ENCODE measurements at places on chromosomes 16 and 17.

GRCh38 chr17:81165246-81166032 lies at the start of gene PVALEF:
Gene PVALEF (plus strand): TSS chr17:81165507. CDS start chr17:81181227, 15,720 bp downstream.
- no peak for DNase-seq

GRCh38 chr17:31680126-31680525 lies 178.9 kb downstream of the COPRS start:
- no peak for DNase-seq

DNA sequence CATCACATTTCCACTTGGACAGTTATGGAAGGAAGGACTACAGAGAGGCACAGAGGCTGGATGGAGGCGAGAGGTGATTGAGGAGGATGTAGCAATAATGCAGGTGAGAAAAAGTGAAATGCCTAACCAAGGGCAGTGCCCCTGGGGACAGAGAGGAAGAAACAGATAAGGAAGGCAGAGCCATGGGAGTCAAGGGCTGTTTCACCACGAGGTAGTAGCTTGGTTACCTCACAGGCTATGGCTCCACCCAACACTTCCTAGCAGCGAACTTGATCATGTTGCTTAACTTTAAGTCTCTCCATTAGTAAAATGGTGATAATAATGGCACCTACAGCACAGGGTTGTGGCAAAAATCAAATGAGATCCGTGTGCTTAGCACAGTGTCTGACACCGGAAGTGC lies 83.9 kb downstream of the YPEL2 start:
- no peak for DNase-seq

- no peak for DNase-seq
Observed at GRCh38 chr17:82865774-82866395, 26.1 kb upstream of the ZNF750 start.

- DNase-seq, result peak; percentile 82
Observed at GRCh38 chr17:29140051-29140621, 40.1 kb downstream of the MYO18A start.

DNA sequence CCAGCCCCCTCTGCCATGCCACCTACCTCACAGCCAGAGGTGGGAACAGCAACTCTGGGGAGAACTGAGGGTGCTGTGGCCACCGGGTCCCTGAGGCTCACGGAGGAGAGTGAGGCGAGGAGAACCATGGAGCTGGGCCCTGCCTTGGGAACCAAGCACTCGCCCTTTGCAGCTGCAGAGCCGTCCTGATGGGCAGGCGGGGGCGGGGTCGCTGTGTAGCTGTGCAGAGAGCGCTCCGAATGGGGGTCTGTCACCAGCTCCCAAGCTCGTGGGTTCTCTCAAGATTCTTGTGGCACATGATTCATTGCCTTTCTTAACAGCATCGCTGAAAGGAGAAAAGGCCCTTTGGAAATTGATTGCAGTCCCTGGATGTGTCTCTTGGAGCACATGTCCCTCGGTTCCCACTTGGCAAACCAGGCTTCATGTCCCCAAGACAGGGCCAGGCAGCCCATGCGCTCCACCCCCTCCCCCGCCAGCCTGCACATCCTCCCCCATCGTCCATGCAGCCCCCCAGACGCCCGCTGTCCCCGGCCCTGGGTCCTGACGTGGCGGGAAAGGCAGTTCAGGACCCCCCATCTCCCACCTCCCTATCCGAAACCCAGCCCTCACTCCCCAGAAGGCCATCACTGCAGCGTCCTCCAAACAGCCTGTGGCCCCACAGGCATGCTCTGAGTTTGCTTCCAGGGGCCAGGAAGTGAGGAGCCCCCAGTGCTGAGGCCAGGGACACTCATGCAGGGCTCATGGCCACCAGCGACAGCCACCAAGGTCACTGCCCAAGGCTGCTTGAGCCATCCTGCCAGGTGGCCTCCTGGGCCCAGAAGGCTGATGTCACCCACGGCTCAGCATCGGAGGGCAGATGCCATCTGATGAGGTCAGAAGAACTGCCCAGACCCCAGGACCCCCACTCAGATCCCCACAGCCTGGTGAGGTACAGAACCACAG lies 20.6 kb upstream of the CHMP6 start:
- DNase-seq, result no peak

DNA sequence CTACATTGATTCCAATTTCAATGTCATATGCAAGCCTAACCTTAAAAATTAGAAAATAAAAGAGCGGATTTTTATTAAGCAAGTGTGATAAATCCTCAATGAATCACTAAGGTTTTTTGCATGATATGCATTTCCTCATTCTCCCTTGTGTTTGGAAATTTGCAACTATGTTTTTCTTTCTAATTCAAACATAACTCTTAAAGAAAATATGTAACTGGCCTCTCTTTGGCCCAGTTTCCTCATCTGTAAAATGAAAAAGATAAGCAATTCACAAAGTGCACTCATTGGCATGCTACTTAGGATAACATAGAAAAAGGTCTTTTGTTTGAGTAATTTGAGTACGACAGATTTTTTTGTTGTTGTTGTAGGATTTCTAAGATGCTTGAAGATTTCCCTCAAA lies 295.5 kb downstream of the CDH11 start:
- no peak for DNase-seq

DNA sequence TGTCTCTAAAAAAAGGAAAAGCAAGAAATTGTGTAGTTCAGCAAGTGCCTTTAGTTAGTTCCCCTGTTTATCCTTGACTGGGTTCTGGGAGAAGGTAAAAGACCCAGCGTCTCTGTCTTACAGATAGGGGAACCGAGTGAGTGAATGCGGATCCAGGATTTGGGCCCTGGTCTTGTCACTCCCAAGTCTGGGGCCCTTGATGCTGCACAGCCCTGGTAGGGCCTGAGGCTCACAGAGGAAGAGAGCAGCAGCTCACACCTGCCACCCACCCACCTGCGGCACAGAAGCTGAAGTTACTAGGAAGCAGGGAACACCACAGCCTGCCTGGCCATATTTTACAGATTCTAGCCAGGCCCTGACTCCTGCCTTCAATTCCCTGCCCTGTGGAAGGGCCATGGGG lies 22.2 kb downstream of the LASP1 start:
- DNase-seq, result no peak

GRCh38 chr17:4837471-4838308 lies 4.5 kb downstream of the MINK1 start:
- DNase-seq, result no peak
